ENCODE measurements at places on chromosomes 3 and 15. TPM values are rescaled to one million over a fixed set of nuclear protein-coding genes. Genes with fewer than 3 reads are reported as not detected.

GRCh38 chr15:71275566-71276335, 160.5 kb downstream of the THSD4 start:
- no peak for DNase-seq

DNA sequence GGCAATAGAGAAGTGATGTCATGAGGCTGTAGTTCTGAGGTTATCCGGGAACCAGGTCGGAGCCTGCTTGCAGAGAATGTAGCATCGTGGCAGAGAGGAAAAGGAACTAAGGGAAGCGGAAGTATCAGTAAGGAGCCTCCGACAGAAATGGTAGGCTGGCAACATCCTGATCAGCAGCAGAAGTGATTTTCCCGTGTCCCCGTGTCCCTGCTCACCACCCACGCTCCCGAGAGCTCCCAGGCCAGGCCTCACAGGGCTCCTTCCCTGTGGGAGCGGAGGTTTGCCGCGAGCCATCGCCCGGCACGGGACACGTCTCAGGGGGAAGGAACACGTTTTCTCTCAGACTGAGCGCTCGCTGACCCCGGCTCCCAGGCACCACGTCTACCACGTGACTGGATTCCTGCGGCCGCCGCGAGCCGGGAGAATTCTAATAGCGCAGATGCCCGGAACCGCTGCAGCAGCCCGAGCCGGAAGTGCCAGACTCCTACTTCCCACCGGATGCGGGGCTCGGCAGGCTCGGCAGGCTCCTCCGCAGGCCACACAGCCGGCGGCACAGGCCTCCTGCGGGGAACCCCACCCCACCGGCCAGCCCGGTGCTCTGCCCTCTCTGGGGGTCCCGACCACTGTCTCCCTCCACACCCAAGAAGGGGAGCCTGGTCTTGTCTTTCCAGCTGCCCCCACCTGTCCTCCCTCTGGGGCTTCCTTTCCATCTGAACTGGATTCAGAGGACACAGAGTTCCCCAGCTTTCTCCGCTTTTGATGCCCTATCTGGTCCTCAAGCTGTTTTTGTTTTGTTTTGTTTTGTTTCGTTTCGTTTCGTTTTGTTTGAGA, 99.3 kb downstream of the BDH1 start:
- DNase-seq = peak; percentile 81

DNA sequence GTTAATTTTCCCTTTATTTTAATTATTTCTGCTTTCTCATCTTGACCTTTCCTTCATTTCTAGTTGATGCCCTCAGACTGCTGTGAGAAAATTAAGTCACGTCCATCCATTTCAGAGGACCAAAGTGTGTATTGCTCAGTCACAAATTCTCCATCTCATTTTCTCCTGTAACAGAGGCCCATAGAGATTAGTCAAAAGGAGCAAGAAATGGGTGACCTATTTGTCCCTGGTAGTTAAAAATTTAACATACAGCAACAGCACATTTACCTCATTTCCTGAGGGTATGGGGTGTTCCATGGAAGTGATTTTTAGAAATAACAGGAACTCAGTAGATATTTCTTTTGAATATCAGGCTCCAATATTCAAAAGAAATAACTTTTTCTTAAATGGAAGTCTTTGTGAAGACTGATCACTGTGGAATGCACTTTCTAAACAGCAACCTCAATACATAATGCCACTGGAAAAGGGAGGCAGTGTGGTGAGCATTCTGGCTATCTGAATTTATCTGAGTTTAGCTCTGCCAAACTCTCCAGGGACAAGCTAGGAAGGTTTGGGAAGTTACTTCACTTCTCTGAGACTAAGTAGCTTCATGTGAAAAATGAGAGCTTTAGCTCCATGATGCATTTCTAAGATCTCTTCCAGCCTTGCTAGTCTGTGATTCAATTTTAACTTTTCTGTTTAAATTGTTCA, 808.2 kb downstream of the SQOR start:
- DNase-seq = no peak

Gene HDC
- 49.2 TPM for total RNA-seq

Gene FXR1
- total RNA-seq = 130 TPM

Gene FAM3D
- not detected for total RNA-seq

Gene AHSG
- total RNA-seq = not detected

Gene HDDC3
- total RNA-seq = 2.3 TPM

Gene PDHB
- 55.3 TPM for total RNA-seq

Data from uterus (tissue), 4 donors.